Parietal lobe (tissue), 2 donors: ENCODE measurements at places on chromosomes 4 and X. TPM values are rescaled to one million over a fixed set of nuclear protein-coding genes. Genes with fewer than 3 reads are reported as not detected.

TIGD4 gene
- total RNA-seq, result 3.1 TPM

PRDM8 gene
- 34.1 TPM for total RNA-seq

KLHL4 gene
- 36.3 TPM for total RNA-seq

CENPVL1 gene
- 2.5 TPM for total RNA-seq

UNC5C gene
- total RNA-seq, result 25.7 TPM

VCX3A gene
- total RNA-seq, result not detected

HELT gene
- total RNA-seq, result 1.6 TPM

NALF2 gene
- total RNA-seq, result 3.4 TPM

SOX3 gene
- 4.7 TPM for total RNA-seq

GPR143 gene
- total RNA-seq, result 1.3 TPM

USP17L25 gene
- total RNA-seq, result not detected

GLRA3 gene
- total RNA-seq, result 6.9 TPM

AFM gene
- not detected for total RNA-seq

MGST2 gene
- total RNA-seq, result 4.7 TPM

SLC34A2 gene
- 0.31 TPM for total RNA-seq
